Panc1 (cell line): ENCODE measurements at places on chromosomes 11 and 22. TPM values are rescaled to one million over a fixed set of nuclear protein-coding genes. Genes with fewer than 3 reads are reported as not detected.

The CRYBB2 gene
- 0.39 TPM for total RNA-seq

The SMTNL1 gene
- not detected for total RNA-seq

The TIMP3 gene
- total RNA-seq: 0.67 TPM

The EIF3D gene
- 151 TPM for total RNA-seq

The KCNQ1OT1 gene
- 1.3 TPM for total RNA-seq

The SPINDOC gene
- total RNA-seq: 59.1 TPM

The BLID gene
- 0.41 TPM for total RNA-seq

The MS4A12 gene
- not detected for total RNA-seq

The OTOG gene
- total RNA-seq: not detected

GRCh38 chr11:111796696-111797095, 30.5 kb upstream of the PPP2R1B start:
- no peak overlapping the region for H3K27ac ChIP-seq
- H3K27me3 ChIP-seq: no peaks in the 10 kb centered on the region
- H3K4me3 ChIP-seq: no peak overlapping the region
- H3K4me1 ChIP-seq: no peaks in the 10 kb centered on the region

- no peaks in the 10 kb centered on the region for H3K4me1 ChIP-seq
- no peaks in the 10 kb centered on the region for H3K27me3 ChIP-seq
- no peak overlapping the region for H3K27ac ChIP-seq
- no peak for DNase-seq
- no peaks in the 10 kb centered on the region for H3K36me3 ChIP-seq
These were observed 68.2 kb downstream of the GUCY1A2 start for GRCh38 chr11:106950067-106950491.

DNA sequence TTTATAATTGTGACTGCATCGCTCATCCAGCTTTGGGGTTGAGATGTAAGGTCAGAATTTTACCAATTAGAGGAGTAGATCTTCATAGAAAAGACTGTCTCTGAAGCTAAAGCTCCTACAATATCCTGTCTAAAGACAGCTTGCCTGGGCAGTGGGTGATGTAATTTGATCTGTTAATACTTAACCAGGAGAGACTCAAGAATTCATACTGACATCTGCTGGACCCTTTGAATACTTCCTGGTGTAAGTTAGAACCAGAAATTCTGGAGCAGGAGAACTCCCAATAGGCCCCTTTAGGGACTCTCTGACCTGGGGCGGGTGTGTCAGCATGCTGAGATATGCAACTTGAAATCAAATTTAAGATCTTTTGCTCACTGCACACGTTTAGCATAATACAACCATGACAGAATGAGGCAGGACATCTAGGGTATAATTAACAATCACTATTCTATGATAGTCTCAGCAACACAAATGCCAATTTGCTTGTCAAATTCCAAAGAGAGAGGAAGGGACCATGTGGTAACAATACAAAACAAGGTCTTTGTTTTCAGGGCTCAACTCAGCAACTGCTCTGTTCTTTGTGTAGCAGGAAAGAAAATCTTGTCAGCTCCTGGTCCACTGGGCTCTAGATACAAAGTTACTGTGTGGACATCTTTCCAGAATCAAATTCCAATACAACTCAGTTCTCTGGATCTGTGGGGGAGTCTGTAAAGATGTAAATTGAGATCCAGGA, 143.9 kb downstream of the INSC start:
- H3K27me3 ChIP-seq: no peaks in the 10 kb centered on the region; the same call in 1 of the 2 replicates
- H3K27ac ChIP-seq: no peak overlapping the region
- no peaks in the 10 kb centered on the region for H3K4me1 ChIP-seq
- H3K4me3 ChIP-seq: no peak overlapping the region

- DNase-seq: no peak
- H3K4me1 ChIP-seq: no peaks in the 10 kb centered on the region
- H3K36me3 ChIP-seq: no peaks in the 10 kb centered on the region
- peak overlapping the region; percentile 6 for H3K4me3 ChIP-seq
- H3K27ac ChIP-seq: no peak overlapping the region
- no peaks in the 10 kb centered on the region for H3K27me3 ChIP-seq
These were observed 245.0 kb upstream of the B3GAT1 start for GRCh38 chr11:134656861-134657540.

DNA sequence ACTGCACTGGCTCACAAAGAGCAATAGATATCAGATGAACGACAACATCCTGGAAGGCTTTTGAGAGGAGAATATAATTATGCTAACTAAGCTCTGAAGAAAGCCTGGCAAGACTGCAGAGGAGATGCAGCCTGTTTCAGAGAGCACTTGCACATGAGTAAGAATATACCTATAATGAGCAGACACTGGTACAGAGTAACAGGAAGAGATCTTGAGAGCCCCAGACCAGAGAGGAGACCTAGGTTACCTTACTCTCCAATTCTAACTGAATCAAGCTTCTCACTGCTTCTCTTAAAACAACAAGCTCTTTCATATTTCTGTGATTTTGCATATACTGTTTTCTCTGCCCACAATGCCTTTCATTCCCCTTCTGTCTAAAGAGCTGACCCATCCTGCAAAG, 66.5 kb downstream of the FAM168A start:
- H3K27ac ChIP-seq: no peak overlapping the region
- DNase-seq: no peak
- peaks cover 10% of the 10 kb centered on the region for H3K4me1 ChIP-seq
- H3K36me3 ChIP-seq: no peaks in the 10 kb centered on the region
- no peaks in the 10 kb centered on the region for H3K27me3 ChIP-seq

GRCh38 chr11:31807799-31808667, 3.1 kb downstream of the PAX6 start:
- DNase-seq: no peak
- H3K4me3 ChIP-seq: no peak overlapping the region
- no peaks in the 10 kb centered on the region for H3K36me3 ChIP-seq
- 0 out of 2 replicates have a peak, but pooled peaks cover 3% of the 10 kb centered on the region for H3K4me1 ChIP-seq

DNA sequence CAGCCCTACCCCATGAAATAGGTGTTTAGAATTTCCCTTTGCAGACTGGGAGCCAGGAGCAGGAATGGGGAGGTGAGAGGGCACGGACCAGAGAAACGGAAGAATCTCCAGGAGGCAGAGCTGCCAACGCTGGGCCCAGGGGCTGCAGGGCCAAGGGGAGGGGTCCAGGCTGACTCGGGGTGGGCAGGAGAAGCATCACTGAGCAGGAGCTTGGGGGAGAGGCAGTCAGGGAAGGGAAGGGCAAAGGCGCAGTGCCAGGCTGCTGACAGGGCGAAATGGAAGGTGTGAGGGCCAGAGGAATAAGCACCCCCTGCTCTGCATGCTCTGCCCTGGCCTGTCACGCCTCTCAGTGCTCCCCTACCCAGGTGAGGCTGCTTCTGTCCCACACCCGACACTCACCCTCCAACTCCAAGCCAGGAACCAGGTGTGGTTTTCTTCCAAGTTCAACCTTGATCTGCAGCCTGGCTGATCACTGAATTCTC, 14.5 kb downstream of the LRRC32 start:
- no peaks in the 10 kb centered on the region for H3K27me3 ChIP-seq
- H3K36me3 ChIP-seq: no peaks in the 10 kb centered on the region
- DNase-seq: no peak
- no peak overlapping the region for H3K27ac ChIP-seq

GRCh38 chr11:75350743-75351540, 519 bp downstream of the ARRB1 start:
- H3K27ac ChIP-seq: peak overlapping the region; percentile 96
- no peak for DNase-seq
- peaks cover 57% of the 10 kb centered on the region for H3K4me1 ChIP-seq

- H3K4me3 ChIP-seq: no peak overlapping the region
- no peaks in the 10 kb centered on the region for H3K27me3 ChIP-seq
- H3K27ac ChIP-seq: no peak overlapping the region
These were observed 173.9 kb downstream of the DDX10 start for GRCh38 chr11:108838792-108839105.

DNA sequence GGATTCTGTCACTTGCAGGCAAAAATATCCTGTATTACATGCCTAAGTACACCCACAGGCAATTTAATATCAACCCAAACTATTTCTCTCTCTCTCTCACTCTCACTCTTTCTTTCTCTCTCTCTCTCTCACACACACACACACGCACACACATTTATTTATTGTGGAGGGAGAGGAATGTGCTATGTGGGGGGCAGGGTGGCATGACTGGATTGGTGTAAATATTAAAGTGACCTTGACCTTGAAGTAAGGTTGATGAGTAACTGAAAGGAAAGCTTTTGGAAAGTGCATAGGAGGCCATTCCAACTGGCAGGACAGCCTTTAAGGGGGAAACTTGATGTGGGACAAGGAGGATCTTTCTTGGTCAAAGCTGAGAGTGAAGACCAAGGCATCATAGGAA, 589.7 kb upstream of the KIRREL3 start:
- H3K4me3 ChIP-seq: no peak overlapping the region
- H3K36me3 ChIP-seq: no peaks in the 10 kb centered on the region
- no peak overlapping the region for H3K27ac ChIP-seq
- no peaks in the 10 kb centered on the region for H3K4me1 ChIP-seq
- no peaks in the 10 kb centered on the region for H3K27me3 ChIP-seq
- no peak for DNase-seq

DNA sequence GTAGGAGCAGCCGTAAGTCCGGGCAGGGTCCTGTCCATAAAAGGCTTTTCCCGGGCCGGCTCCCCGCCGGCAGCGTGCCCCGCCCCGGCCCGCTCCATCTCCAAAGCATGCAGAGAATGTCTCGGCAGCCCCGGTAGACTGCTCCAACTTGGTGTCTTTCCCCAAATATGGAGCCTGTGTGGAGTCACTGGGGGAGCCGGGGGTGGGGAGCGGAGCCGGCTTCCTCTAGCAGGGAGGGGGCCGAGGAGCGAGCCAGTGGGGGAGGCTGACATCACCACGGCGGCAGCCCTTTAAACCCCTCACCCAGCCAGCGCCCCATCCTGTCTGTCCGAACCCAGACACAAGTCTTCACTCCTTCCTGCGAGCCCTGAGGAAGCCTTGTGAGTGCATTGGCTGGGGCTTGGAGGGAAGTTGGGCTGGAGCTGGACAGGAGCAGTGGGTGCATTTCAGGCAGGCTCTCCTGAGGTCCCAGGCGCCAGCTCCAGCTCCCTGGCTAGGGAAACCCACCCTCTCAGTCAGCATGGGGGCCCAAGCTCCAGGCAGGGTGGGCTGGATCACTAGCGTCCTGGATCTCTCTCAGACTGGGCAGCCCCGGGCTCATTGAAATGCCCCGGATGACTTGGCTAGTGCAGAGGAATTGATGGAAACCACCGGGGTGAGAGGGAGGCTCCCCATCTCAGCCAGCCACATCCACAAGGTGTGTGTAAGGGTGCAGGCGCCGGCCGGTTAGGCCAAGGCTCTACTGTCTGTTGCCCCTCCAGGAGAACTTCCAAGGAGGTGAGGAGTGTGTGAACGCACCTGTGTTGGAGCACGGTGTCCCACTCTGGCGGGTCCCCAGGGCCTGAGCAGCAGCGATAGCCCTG, at the start of gene TAGLN:
TAGLN (plus strand) TSS at position 318 of the 863 bp plus-strand sequence. CDS start 3,644 bp downstream, outside the sequence.
- H3K4me1 ChIP-seq: peaks cover 6% of the 10 kb centered on the region
- DNase-seq: no peak
- peak within 1 kb of the TSS; percentile 11; the same call in 1 of the 2 replicates for H3K4me3 ChIP-seq
- no peaks in the 10 kb centered on the region for H3K36me3 ChIP-seq
- H3K27me3 ChIP-seq: no peaks in the 10 kb centered on the region
